Activated T-helper 9 cell treated with anti-CD3 and anti-CD28 coated beads, Interleukin-2, amount 50 U/mL, for 16 hours (primary cell): ENCODE measurements at places on chromosomes 5 and 9.

- DNase-seq = no peak
These were observed 1200.6 kb upstream of the ACO1 start for GRCh38 chr9:31183866-31184265.

DNA sequence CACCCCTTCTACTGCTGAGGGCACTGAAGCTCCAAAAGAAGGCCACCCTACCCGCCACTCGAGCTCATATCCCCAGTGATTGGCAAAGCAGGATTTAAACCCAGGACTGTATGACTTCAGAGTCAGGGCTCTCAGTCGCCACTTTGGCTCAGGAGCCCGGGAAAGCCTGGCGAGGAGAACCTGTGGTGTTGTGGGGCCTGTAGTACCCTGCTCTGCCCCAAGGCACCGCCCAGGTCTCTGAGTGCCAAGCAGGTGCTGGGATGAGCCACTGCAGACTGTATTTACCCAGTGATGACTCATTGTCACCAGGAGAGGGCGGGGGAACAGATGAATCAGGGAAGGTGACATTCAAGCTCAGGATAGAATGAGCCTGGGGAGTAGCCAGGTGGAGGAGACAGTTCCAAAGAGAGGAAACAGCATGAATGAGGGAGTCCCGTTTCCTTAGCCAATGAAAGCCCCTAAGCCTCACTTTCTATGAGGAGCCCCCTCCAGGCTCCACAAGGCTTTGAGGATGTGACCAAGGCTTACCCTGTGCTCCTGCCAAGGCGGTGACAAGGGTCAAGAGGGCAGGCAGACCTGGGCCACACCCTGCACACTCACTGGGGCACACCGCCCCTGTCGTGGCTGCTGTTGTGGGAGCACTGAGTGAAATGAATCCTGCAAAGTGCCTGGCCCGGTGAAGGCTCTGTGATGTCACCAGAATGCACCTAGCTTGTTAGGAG is 17.8 kb upstream of the DPM2 start:
- peak; percentile 81 for DNase-seq

DNA sequence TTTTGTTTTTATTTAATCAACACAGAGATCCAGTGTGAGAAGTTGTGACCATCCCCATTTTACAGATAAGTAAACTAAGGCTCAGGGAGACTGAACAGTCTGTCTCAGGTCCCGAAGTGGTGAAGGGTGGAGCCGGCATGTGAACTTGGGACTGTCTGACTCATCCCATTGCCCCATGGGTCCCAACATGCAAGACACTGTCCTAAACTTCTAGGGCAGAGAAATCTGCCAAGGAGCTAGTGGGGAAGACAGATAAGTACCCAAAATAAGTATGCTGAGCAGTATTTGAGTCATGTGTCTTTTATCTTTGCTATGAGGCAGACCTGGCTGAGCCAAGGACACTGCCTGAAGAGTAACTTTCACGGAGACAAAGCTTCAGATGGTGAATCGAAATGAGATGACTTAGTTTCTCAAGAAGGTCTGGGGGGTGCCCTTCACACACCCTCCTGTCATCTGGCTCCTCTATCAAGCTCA is 64.3 kb upstream of the SLC25A51 start:
- no peak for DNase-seq

GRCh38 chr5:6729386-6730310 is 16.4 kb downstream of the TENT4A start:
- DNase-seq = no peak

DNA sequence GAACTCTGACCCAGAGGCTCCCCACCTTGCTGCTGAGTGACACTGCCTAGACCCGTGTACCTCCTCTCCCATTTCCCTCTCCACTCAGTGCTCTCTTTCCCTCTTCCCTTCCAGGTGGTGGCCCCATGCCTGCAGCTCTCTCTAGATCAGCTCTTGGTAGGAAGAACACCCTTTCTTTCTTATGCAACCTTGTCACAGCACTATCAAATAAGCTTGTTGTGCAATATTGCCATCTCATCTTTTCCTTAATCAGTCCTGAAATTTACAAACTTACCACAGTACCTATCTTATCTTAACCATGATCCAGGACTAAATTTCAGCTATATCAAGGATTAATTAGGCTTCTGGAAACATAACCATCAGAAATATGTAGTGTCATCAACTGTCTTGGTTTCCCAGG is 88.6 kb downstream of the ZFAND5 start:
- no peak for DNase-seq

DNA sequence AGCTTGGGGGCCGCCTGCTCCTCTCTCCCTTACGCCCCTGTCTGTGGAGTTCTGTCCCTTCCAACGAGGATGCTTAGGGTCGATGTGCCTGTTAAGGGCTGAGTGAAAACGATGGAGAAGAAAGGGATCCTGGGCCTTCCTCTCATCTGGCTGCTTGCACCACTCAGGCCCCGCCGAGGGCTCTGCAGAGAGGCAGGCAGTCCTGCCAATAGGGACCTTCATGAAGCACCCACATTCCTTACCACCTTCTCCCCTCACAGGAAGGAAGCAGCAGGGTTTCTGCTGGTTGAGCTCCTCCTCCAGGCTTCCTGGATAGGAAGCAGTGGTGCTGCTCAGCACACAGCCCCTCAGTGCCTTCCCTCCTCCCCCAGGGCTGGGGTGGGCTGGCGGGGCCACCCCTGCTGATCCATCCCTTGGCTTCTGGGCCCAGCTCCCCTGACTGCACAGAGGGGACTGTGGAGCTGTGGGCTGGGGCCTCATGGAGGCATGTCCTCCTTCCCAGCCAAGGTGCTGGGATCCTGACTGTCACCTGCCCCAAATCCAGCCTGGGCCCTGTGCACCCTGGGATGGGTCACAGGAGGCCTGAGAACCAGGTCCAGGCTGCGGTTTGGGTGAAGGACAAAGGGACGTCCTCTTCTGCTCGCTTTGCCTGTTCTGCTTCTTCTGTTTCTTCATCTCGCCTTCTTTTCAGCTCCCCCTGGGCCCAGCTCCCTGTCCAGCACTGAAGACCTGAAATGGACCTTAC is 50.5 kb downstream of the AHRR start:
- no peak for DNase-seq

DNA sequence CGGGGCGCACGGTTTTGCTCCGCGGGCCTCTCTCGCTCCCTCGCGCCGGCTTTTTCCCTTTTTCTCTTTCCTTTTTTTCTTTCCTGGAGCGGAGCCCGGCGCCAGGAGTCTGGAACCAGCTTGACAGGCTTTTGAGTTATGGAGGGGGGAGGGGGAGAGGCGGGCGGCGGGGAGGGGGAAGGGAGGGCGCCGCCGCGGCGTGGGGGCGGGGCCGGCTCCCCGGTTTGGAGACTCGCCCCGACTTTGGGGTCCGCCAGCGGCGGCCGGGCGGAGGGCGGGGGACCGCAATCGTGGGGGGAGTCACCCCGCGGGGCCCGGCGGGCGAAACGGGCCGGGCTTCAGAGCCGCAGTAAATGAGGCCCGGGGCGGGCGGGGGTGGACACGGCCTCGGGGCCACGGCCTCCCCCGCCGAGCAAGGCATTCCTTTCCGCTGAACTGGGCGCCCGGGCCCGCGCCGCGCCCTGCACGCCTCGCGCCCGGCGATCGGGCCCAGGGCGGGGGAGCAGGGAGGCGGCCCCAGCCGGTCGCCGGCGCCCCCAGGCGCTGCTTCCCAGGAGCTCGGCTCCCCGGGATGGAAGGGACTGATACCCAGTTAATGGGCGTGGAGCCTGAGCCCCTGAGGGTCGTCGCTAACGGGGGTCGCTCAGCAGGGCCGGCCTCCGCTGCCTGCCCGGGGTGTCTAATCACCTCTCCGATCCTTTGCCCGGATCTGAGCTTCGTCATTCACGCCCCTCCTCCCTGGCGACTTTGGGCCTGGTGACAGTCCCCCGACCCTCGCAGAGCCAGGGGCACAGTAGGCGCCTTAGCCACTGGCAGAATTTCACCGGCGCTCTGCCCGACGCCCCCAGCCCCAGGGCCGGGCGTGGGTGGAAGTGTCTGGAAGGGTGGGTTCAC is 138.1 kb downstream of the C9orf50 start:
- peak; percentile 22 for DNase-seq

DNA sequence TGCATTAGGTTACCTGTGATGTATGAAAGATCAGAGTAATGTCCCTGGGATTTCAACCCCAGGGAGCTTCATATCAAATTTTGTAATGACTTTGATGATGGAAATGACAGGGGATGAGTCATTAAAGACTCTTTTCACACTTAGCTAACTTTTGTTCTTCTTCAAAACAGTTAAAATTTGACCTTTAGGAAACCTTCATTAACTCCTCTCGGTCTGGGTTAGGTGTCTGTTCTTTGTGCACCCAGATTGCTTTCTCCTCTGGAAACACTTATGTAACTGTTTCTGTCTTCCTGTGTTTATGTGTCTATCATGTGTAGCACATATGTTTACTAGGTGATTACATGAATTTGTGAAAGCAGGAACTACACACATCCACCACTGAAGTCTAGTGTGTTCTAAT is 1.6 kb downstream of the SRFBP1 start:
- no peak for DNase-seq

DNA sequence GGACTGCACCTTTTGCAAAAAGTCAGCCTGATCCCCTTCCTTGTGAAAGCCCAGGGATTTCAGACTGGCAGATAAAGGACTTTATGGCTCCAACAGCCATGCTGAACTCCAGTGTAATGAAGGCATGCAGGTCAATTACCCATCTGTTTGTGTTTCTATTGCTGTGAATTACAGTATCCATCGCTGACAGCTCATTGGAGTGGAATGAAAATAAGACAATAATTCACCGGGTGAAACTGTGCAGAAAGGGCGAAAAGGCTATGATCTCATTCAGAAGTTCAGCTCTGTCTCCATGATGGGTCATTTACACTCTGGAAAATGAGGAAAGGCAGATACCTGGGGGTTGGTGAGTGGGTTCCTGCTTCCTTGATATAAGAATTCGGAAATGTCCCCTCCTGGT is 148.0 kb downstream of the BRINP1 start:
- DNase-seq = no peak

- peak; percentile 9 for DNase-seq
These were observed 511 bp downstream of the ARL15 start for GRCh38 chr5:54309691-54310432.

GRCh38 chr9:28747351-28747985 is 1174.2 kb upstream of the C9orf72 start:
- DNase-seq = no peak

DNA sequence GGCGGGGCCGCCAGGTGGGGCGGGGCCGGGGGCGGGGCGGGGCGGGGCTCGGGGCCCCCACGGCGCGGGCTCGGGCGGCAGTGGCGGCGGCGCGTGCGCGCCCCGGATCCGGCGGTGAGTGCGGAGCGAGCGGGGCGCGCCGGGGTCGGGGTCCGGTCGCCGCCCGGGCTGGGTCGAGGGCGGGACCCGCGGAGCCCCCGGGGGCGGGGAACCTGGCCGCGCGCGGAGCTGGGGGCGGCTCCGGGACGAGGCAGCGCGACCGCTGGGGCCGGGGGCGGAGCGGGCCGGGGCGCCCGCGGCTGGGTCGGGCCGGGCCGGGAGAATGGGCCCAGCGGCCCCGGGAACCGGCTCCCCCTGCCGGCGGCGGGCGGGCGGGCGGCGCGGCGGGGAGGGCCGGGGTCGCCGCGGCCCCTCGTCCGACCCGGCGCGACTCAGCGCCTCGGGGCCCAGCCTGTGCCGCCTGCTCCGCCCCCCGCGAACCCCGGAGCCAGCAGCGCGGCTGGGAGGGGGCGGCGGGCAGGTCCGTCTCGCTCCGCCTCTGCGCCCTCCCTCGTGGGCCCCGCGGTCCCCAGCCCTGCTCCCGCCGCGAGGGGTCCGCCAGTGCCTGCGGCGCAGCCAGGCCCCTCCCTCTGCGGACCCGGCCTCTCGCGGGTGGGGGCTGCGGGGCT is 3.1 kb downstream of the EGFL7 start:
- DNase-seq = no peak

DNA sequence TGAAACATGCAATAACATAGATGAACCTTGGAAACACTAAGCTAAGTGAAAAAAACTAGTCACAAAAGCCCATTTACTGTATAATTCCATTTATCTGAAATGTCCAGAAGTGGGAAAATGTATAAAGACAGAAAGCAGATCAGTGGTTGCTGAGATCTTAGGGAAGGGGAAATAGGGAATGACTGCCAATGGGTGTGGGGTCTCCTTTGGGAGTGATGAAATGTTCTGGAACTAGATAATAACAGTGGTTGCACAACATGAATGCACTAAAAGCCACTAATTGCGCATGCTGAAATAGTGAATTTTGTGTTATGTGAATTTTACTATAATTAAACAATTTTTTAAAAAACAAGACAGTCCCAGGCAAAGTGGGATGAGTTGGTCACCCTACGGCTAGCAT is 472.8 kb downstream of the CCDC171 start:
- DNase-seq = no peak

GRCh38 chr9:34227445-34227844 is 48.6 kb downstream of the UBAP1 start:
- DNase-seq = no peak

DNA sequence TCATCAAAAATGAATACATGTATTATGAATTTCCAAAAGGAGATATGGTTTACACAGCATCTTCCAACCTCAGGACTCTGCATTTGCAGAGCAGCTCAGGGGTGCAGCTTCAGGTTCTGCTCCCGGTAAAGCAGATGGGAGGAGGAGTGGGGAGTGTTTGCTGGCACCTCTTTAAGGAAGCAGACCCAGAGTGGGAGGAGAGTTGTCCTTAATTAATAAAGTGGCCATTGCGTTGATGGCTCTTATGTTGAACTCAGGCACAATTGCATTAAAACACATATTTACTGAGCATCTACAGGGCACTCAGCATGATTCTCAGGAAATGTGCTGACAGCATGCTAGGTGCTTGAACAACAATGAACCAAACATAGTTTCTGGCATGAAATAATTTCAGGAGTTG is 121.0 kb downstream of the PDZD2 start:
- no peak for DNase-seq

DNA sequence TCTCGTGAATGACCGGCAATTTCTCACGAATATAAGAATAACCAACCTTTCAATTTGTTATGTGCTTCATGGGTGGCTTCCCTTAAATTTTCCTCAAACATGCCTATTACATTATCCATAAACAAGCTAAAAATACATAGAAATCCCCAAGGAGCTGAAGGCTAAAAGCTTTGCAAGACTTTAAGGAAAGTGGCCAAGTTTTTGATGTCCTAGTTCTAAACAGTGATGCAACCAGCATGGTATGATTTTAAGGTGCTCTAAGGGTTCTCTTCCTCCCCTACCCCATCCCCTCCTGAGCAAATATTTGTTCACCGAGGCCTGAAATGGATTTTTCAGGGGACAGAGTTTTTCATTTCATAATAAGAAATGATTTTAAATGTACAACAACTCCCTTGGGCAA is 79.8 kb downstream of the RGS7BP start:
- no peak for DNase-seq
